ENCODE measurements at places on chromosomes 1 and 21. TPM values are rescaled to one million over a fixed set of nuclear protein-coding genes. Genes with fewer than 3 reads are reported as not detected.

The TBX19 gene
- 0.83 TPM for total RNA-seq

DNA sequence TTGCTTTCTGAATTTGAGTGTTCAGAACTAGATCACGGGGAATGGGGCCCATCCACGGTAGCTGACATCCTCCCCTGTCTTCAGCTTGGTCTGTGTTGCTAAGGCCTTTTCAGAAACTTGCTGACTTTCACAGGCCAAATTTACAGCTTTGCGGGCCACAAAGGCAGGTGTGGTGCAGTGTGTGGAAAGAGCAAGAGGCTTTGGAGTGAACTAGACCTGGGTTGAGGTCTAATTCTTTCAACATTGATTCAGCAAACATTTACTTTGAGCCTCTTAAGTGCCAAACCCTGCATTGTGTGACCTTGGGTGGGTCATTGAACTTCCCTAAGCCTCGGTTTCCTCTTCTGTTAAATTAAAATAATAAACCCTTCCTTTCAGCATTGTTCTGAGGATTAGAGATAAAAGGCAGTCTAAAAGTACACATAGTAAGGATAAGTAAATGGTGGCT lies 24.3 kb downstream of the STPG1 start:
- H3K36me3 ChIP-seq = no peaks in the 10 kb centered on the region
- no peak overlapping the region for H3K4me3 ChIP-seq
- no peak overlapping the region for H3K27ac ChIP-seq
- no peaks in the 10 kb centered on the region for H3K27me3 ChIP-seq
- H3K4me1 ChIP-seq = peaks cover 15% of the 10 kb centered on the region

DNA sequence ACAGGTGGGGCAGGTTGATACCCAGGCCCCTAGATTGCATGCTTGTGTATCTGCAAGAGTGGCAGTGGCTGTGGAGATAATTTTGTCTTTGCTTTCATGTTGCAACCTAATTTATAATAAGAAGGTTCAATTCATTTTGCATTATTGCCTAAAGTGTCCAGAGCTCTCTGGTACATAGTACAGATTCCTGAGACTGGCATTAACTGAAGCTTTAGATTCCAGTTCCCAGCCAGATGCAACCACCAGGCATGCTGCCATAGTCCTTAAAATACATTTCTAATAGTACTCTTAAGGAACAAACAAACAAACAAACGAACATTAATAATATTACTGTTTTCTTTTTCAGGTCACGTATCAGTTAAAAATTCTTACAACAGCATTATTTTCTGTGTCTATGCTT lies 36.9 kb downstream of the SLC35A3 start:
- no peak overlapping the region for H3K27ac ChIP-seq

- H3K27ac ChIP-seq = no peak overlapping the region
- DNase-seq = no peak
- H3K27me3 ChIP-seq = no peaks in the 10 kb centered on the region
- H3K4me1 ChIP-seq = peaks cover 26% of the 10 kb centered on the region
- no peak overlapping the region for H3K4me3 ChIP-seq
These were observed 9.3 kb downstream of the RGS1 start for GRCh38 chr1:192584866-192585265.

DNA sequence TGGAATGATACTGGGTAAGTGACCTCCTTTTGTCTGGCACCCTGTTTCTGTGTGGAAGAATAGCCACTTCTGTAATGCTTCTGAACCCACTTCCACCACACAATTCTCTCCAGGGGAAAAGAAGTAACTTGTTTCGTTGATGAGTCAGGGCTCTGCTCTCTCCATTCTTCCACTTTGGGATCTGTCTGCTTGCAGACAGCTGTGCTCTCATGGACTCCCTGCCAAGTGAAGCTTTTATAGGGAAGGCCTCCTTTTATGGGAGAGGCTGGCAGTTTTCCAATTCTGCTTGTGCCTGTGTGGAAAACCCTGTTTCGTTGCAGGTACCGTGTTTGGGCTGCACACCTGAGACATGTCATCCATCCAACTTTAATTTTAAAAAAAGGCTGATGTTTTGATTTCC lies 130.7 kb downstream of the GIPC2 start:
- no peak overlapping the region for H3K4me3 ChIP-seq
- H3K36me3 ChIP-seq = no peaks in the 10 kb centered on the region
- no peaks in the 10 kb centered on the region for H3K4me1 ChIP-seq

- H3K36me3 ChIP-seq = no peaks in the 10 kb centered on the region
- H3K4me1 ChIP-seq = peaks cover 10% of the 10 kb centered on the region
- no peak for DNase-seq
- H3K27ac ChIP-seq = no peak overlapping the region
- peaks cover 30% of the 10 kb centered on the region for H3K27me3 ChIP-seq
These were observed 4.6 kb upstream of the ZNF678 start for GRCh38 chr1:227558732-227559262.

Data from esophagus muscularis mucosa (tissue), 4 donors.